ENCODE measurements at places on chromosomes 16 and 17.

- no peak for DNase-seq
Observed at GRCh38 chr17:43696891-43697290, 35.2 kb upstream of the MEOX1 start.

DNA sequence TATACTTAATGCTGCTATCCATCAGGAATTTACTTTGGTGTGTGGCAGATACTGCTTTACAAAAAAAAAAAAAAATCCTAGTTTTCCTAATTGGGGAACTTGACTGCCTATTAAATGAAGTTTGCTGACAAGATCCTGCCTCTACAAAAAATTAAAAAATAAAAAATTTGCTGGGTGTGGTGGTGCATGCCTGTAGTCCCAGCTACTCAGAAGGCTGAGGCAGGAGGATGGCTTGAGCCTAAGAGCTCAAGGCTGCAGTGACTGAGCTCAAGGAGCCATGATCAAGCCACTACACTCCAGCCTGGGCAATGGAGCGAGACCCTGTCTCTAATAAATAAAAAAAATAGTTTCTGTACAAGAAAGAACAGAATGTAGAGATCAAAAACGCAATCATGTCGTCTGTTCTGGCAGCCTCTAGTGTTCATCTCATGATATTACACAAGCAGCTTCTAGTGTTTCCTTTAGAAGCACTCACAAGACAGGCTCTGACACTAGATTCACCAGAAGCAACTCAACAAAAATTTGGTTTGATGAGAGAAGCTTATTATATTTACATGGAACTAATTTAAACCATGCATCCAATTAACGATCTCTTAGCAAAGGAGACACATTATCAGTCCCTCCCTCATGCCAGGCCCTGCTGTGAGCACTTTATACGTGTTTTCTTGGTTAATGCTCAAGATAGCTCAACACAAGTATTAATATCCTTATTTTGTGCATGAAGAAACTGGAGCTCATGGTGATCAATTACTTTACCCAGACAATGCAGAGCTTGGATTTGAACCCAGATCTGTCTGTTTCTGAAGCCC, 6.8 kb upstream of the KRTAP17-1 start:
- DNase-seq, result peak; percentile 70

DNA sequence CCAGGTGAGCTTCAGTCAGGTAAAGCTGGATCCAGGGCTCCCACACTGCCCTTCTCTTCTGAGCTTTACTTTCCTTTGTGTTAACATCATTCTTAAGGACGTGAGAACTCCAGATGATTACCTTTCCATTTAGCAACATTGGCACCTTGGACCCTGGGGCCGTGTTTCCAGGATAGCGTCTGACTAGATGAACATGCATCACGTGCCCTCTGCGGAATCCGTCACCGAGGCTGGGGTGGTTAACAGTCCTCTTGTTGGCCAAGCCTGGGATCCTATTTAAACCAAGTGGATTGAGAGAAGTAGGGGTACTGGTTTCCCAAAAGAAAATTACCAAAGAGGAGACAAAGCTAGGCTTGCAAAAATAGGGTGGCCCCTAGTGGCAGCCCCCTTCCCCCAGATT, 3.9 kb upstream of the LAT start:
- no peak for DNase-seq

GRCh38 chr16:66578651-66579531, at the start of gene CMTM2:
CMTM2 (plus strand) TSS chr16:66579463; CDS start chr16:66579608, 145 bp downstream.
- no peak for DNase-seq

GRCh38 chr17:49975531-49975930, 6.5 kb downstream of the DLX4 start:
- DNase-seq, result no peak
